Hair follicle dermal papilla cell (primary cell): ENCODE measurements at places on chromosomes 12 and 14. TPM values are rescaled to one million over a fixed set of nuclear protein-coding genes. Genes with fewer than 3 reads are reported as not detected.

Gene HCAR2
- total RNA-seq, result not detected in 2 replicates

Gene ZC3H14
- 73.1 and 83.9 TPM in 2 replicates for total RNA-seq

Gene SPIC
- total RNA-seq, result not detected in 2 replicates

Gene RNASE3
- total RNA-seq, result not detected in 2 replicates

Gene TPH2
- not detected in 2 replicates for total RNA-seq

Gene MSI1
- total RNA-seq, result not detected in 2 replicates

Gene EMP1
- total RNA-seq, result 320 and 393 TPM in 2 replicates

Gene SVOP
- not detected in 2 replicates for total RNA-seq

Gene BIN2
- total RNA-seq, result 0.24 TPM in 1 of 2 replicates, not detected in the other

Gene TSPAN19
- total RNA-seq, result not detected in 2 replicates
